Keratinocyte (primary cell): ENCODE measurements at places on chromosomes 5 and 9.

GRCh38 chr5:7706256-7706655 is 144.7 kb downstream of the CFAP90 start:
- no peaks in the 10 kb centered on the region for H3K36me3 ChIP-seq
- DNase-seq, result no peak
- H3K4me1 ChIP-seq, result no peaks in the 10 kb centered on the region
- H3K4me3 ChIP-seq, result no peak overlapping the region

- no peak for DNase-seq
- no peaks in the 10 kb centered on the region for H3K36me3 ChIP-seq
- peaks cover 4% of the 10 kb centered on the region for H3K27me3 ChIP-seq
- H3K27ac ChIP-seq, result no peak overlapping the region
- H3K4me3 ChIP-seq, result no peak overlapping the region
- no peaks in the 10 kb centered on the region for H3K4me1 ChIP-seq
Measured at GRCh38 chr5:61200582-61201155, 38.4 kb upstream of the SMIM15 start.

GRCh38 chr5:6705088-6705487 is 8.1 kb upstream of the TENT4A start:
- H3K36me3 ChIP-seq, result no peaks in the 10 kb centered on the region
- no peak for DNase-seq
- peak overlapping the region; percentile 15 for H3K4me3 ChIP-seq
- peaks cover 27% of the 10 kb centered on the region for H3K4me1 ChIP-seq
- H3K27ac ChIP-seq, result peak overlapping the region; percentile 71

- H3K4me1 ChIP-seq, result peaks cover 5% of the 10 kb centered on the region
- no peak for DNase-seq
- H3K4me3 ChIP-seq, result no peak overlapping the region
- H3K27me3 ChIP-seq, result no peaks in the 10 kb centered on the region
- H3K36me3 ChIP-seq, result no peaks in the 10 kb centered on the region
Measured at GRCh38 chr5:6358434-6358820, 19.9 kb downstream of the MED10 start.

DNA sequence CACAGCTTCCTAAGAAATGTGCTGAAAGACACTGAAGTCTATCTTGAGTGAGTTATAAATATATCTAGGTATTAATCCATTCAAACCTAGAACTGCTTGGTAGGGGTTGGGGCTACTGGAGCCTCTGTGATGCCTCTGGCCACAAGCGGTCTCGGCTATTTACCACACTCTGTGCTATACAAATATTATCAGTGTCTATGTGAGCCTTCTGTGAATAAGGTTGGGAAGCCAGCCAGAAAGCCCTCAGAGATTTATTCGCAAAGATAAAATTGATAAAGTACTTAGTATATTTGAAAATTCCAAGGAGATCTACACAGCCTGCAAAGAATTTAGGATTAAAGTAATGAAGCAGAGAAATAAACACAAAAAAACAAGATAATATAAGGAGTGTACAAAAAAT is 41.4 kb downstream of the LIFR start:
- no peaks in the 10 kb centered on the region for H3K27me3 ChIP-seq
- no peak overlapping the region for H3K4me3 ChIP-seq
- no peaks in the 10 kb centered on the region for H3K36me3 ChIP-seq
- H3K27ac ChIP-seq, result no peak overlapping the region
- no peaks in the 10 kb centered on the region for H3K4me1 ChIP-seq
- DNase-seq, result no peak

DNA sequence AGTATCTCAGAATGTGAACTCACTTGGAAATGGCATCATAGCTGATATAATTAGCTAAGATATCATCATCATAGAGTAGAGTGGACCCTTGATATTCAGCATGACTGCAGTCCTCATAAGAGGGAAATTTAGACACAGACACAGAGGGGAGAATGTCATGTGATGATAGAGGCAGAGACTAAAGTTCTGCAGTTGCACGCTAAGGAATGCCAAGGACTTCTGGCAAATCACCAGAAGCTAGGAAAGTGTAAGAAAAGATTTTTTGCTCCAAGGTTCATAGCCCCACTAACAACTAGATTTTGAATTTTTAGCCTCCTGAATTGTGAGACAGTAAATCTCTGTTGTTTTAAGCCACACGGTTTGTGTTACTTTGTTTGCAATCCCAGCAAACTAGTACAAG is 612.6 kb upstream of the ST8SIA4 start:
- no peaks in the 10 kb centered on the region for H3K4me1 ChIP-seq
- H3K27me3 ChIP-seq, result no peaks in the 10 kb centered on the region
- no peak for DNase-seq
- H3K27ac ChIP-seq, result no peak overlapping the region
- no peaks in the 10 kb centered on the region for H3K36me3 ChIP-seq

DNA sequence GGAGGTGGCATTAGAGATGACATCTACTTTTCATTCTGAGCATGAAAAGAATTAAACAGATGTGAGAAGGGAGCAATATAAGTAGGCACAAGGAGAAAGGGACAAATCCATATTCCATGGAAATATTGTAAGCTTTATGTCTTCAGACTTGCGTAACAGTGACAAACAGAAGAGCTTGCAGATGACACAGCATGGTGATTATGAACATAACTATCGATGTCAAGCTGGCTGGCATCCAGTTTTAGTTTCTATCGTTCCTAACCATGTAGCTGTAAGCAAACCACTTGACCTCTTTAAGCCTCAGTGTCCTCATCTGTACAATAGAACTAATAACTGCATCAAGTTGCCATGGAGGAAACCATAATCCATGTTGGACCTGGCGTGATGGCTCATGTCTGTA is 246.7 kb upstream of the ADRA1B start:
- H3K27me3 ChIP-seq, result no peaks in the 10 kb centered on the region
- no peak overlapping the region for H3K27ac ChIP-seq
- no peaks in the 10 kb centered on the region for H3K36me3 ChIP-seq
- H3K4me1 ChIP-seq, result no peaks in the 10 kb centered on the region
- DNase-seq, result no peak

DNA sequence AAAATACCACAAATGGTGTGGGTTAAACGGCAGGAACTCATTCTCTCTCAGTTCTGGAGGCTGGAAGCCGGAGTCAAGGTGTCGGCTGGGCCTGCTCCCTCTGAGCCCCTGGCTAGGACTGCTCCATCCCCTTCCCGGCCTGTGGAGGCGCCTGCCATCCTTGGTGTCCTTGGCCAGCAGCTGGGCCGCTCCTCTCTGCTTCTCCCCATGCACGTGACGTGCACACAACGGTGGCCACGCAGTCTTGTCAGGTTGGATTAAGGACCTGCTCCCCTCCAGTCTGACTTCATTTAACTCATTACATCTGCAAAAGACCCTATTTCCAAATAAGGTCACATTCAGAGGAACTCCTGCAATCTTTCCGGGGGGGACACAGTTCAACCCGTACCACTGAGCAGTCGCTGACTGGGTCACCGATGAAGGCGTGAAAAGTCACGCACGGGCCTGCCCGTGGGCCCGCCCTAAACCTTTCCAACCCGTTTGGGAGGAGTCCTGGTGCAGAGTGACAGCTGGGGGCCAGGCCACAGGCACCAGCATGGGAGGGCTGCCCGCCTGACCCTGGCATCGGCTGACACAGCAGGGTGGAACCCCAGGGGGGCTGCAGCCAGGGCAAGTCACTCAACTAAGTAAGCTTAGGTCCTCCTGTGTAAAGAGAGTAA is 135.2 kb downstream of the COL23A1 start:
- DNase-seq, result no peak
- H3K27me3 ChIP-seq, result no peaks in the 10 kb centered on the region
- H3K4me3 ChIP-seq, result no peak overlapping the region
- H3K27ac ChIP-seq, result no peak overlapping the region
- no peaks in the 10 kb centered on the region for H3K4me1 ChIP-seq
- no peaks in the 10 kb centered on the region for H3K36me3 ChIP-seq

DNA sequence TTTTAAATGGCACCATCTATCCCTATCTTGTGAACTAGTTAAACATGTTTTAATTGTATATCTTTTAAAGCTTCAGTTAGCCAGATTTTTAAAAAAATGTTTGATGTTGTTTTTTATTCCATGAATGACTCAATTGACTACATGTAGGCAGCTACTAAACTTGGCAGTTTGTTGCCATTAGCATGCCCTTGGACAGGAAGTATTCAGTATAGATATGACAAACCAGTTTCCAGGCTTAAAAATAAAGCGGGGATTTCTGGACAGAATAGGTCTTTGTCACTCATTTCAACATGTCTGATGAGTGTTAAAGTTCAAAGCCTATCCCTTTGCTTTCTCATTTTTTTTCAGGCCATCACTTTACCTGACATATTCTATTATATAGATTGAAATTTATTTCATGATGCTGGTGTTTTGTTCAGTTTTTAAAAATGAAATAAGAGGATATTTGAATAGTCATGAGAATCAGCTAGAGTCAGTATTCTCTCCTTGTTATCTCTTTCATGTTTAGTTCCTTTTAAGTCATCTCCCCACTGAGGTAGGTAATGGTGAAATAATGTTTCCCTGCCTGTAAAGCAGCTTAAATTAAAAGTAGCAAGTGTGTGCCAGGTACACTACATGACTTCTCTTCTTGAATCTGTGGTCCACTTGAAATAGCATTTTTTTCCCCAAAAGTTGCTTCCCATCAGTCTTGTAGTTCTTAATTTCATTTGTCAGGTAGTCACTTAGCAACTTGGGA is 11.9 kb downstream of the TNFAIP8 start:
- H3K27me3 ChIP-seq, result no peaks in the 10 kb centered on the region
- DNase-seq, result no peak
- H3K27ac ChIP-seq, result peak overlapping the region; percentile 66
- peaks cover 49% of the 10 kb centered on the region for H3K4me1 ChIP-seq

GRCh38 chr5:181217803-181218062 is 5.3 kb upstream of the TRIM41 start:
- no peaks in the 10 kb centered on the region for H3K27me3 ChIP-seq
- peak overlapping the region; percentile 36 for H3K27ac ChIP-seq
- no peak for DNase-seq
- peak overlapping the region; percentile 57 for H3K4me3 ChIP-seq
- H3K4me1 ChIP-seq, result peaks cover 10% of the 10 kb centered on the region

GRCh38 chr9:97984188-97985057 is 1.3 kb downstream of the ANP32B start:
- H3K36me3 ChIP-seq, result no peaks in the 10 kb centered on the region
- DNase-seq, result no peak
- peak overlapping the region; percentile 92 for H3K27ac ChIP-seq
- H3K4me1 ChIP-seq, result peaks cover 47% of the 10 kb centered on the region

GRCh38 chr5:146956217-146956616 is 77.7 kb upstream of the PPP2R2B start:
- no peaks in the 10 kb centered on the region for H3K36me3 ChIP-seq
- H3K27ac ChIP-seq, result no peak overlapping the region
- no peaks in the 10 kb centered on the region for H3K4me1 ChIP-seq
- no peak for DNase-seq
- no peak overlapping the region for H3K4me3 ChIP-seq

DNA sequence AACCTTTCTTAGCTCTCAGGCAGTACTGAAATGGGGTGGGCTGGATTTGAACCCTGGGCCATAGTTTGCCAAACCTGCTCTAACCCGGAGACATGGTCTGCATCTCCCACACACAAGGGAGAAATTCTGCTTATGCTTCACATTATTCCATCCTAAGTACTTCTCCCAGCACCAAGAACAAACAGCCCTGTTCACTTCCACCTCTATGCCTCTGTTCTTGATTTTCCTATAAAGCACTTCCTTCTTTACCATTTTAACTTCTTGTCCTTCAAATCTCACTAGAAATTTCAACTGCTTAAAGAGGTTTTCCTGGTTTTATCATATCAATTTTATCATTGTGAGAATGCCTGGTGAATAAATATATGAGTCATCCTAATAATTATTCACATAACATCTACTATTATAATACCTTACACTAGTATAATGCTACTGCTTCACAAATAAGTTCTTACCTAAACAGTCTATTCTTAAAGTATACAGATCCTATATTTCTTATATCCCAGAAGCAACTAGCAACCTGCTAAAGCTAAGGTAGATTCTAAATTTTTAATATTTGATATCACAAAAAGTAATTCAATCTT is 12.7 kb downstream of the FEM1C start:
- no peak overlapping the region for H3K4me3 ChIP-seq
- no peak overlapping the region for H3K27ac ChIP-seq
- H3K36me3 ChIP-seq, result no peaks in the 10 kb centered on the region
- no peaks in the 10 kb centered on the region for H3K27me3 ChIP-seq
- DNase-seq, result no peak
- peaks cover 18% of the 10 kb centered on the region for H3K4me1 ChIP-seq

GRCh38 chr9:113644321-113644720 is 180.8 kb downstream of the RGS3 start:
- H3K27me3 ChIP-seq, result no peaks in the 10 kb centered on the region
- no peaks in the 10 kb centered on the region for H3K4me1 ChIP-seq
- no peak for DNase-seq
- no peak overlapping the region for H3K27ac ChIP-seq
